ENCODE measurements at places on chromosomes 6 and 20.

GRCh38 chr6:137313928-137314855, 95.0 kb upstream of the IFNGR1 start:
- peak; percentile 69 for DNase-seq

DNA sequence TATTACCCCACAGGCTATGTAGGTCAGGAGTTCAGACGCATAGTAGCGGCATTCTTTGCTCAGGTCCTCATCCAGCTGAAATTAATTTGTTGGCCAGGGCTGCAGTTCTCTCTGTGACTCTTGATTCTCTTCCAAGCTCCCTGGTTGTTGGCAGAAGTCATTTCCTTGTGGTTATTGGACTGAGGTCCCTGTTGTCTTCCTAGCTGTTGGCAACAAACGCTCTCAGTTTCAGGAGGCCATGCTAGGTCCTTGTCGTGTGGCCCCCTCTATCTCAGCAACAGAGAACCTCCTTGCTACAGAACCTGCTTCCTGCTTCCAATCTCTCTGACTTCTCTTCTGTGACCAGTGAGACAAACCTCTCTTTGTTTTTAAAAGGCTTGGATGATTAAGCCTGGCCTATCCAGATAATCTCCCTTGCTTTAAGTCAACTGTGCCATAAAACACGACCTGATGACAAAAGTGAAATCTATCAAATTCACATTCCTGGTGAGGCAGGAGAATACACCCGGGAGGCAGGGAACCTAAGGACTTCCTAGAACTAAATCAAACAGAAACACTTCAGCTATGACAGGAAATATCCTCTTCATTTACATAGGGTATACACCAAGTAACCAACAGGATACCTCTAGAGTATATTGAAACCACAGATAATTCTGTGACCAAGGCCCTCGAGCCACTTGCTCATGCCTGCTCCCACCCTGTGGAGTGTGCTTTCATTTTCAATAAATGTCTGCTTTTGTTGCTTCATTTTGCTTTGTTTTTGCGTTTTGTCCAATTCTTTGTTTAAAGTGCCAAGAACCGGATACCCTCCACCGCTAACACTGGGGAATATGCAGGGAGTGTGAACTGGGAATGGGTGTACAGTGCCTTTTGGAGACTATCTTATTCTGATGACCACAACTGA, 196.0 kb downstream of the BTBD3 start:
- peak; percentile 81 for DNase-seq

DNA sequence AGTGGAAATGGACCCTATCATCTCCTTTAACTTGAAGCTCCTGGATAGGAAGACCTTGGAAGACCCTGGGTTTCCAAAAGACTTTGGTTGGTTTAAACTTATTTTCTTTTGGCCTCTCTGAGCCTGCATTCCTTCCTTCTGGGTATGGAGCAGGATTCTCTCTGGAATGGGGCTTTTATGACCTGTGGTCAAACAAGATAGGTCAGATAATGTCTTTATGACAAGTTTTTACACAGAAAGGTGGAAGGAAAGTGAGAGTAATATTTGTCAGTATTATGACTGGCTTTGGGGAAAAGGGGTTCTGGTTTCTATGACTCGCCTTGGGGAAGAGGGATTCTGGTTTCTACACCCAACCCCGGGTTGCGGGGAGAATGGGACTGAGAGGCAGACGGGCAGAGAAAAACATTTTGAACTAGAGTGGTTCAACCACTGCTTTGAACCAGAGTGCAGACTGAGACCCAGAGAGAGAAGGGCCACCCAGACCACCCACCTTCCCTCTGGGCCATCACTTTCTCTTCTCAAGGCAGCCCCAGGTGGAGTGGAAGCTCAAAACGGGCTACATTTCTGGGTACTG, 37.6 kb upstream of the KCNK5 start:
- no peak for DNase-seq

DNA sequence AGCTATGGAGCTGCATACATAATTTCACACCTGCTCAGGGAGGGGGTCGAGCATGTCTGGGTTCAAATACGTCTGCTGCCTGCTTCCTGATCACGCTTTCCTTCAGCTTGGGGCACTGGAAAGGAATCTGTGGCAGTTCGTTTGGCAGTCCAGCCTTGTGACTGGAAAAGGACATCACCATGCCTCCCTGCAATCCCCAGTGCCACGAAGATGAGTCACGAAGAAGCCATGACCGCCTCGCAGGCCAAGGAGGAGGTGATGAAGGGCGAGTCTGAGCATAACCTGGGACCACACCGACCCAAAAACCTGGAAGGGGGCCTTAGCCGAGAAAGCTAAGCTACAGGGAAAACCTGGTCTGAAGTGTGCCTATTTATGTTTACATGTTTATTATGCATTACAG, 13.1 kb downstream of the JAG1 start:
- DNase-seq: no peak

DNA sequence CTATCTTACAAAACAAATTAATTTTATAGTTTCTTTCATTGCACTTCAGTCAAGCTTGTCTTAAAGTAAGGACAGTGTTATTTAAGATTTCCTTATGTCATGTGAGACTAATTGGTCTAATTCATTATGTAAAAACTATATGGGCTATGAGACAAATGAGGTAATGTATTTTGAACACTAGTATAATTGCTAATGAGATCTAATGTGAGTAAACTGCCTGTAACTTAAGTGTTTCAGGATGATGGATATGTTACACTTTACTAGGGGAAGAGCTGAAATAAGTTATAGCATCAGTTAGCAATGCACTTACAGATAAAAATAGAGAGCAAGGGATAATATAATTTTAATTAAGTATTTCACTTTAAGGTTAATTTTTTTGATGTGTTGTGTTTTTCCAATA, 386.3 kb upstream of the MAP3K7 start:
- no peak for DNase-seq

Measured in fibroblast of skin of left quadriceps (primary cell).